ENCODE measurements at places on chromosomes 11 and 22.

- no peak for DNase-seq
Measured at GRCh38 chr22:21710156-21710555, 25.4 kb downstream of the YPEL1 start.

DNA sequence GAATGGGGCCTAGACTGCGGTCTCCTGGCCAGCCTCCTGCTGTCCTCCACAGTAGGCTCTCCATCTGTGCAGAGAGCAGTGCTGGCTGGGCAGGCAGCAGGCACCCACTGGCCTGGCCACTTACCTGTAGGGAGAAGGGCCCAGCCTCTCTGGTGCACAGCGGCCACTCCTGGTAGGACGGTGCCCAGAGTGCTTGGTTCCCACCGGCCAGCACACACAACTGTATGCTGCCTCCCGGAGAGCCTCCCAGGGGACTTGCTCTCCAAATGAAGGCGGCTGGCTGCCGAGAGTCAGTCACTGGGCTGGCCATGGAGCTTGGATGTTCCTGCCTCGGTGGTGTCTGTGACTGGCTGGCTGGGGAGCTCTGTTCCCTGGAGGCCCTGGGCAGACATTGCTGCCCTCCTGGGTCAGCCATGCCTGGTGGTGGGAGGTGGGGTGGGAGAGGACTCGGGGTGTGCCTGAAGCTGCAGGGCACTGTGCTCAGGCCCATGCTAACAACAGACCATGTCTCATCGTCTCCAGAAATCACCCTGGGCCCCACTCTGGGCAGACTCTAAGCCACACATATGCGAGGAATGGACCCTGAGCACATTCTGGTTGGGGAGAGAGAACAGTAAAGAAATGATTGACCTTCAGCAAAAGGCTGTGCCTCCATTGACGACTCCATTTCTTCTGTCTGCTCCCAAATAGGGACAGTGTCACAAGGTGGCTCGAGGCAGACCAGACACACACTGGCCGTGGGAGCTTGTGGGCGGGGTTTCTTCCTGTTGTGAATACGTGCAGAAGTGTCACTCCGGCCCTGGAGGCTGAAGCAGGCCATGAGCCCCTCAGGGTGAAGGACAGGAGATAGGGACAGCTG lies 350.8 kb downstream of the TBC1D22A start:
- DNase-seq = no peak

DNA sequence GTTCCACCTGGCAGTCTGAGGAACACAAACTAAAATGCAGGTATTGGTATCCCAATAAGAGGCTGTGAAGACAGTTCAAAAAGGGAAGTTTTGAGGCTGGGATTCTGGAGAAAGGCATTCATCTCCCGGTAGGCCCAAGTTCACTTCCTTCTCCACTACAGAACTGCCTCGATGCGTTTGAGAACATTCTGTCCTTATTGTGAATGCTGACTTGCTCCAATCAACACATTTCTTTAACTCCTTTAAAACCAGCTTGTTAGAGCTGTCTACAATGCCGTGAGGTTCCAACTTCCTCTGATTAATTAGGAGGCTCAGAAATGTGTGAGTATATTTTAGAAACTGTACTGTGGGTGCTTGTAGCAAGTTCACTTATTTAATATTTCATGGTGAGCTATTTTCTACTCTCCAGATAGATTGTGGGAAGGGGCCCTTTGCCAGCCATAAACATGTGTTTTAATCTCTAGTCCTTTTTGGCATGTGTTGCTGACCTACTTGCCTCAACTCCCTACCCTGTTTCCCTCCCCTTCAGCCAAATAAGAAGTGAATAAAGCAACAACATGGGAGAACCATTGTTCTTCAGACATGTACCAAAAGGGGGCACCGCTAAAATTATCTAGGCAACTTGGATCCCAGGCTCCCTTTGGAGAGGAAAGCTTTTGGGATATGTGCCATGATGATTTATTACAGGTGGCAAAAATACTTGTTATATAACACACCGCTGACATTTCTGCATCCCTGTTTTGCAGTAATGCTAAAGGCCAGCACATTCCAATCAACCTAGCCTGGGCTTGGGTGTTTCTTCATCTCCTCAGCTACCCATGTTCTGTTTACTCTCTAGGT lies 245.6 kb downstream of the BLID start:
- DNase-seq = no peak

DNA sequence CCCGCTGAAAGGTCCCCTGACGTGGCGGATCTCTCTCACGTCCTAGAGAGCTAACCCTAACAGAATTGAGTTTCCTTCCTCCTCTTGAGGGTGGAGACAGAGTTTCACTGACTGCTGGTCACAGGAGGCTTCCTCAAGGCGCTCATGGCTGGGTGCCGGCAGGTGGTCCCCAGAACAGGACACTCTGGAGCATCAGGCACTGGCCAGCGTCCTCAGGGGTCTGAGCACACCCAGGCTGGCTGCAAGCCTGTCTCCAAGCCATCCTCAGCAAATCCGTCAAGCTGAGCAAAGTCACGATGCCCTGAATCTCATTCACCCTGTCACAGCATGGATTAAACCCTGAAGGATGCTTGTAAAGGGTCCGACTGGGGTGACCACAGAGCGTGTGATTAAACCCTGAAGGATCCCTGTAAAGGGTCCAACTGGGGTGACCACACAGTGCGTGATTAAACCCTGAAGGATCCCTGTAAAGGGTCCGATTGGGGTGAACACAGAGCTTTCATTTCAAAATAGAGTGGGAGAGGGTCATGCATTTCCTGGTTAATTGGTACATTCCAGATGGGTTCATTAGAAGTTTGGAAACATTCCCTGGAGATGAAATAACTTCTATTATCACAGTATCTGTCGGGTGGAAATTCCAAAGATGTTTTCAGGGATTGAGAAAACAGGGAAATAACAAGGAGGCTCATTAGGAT lies 473.0 kb downstream of the BRD1 start:
- no peak for DNase-seq

- no peak for DNase-seq
Measured at GRCh38 chr11:17476317-17477083, at the start of gene ABCC8. Gene ABCC8 (minus strand): TSS chr11:17476845. CDS start chr11:17476776, 69 bp downstream.

DNA sequence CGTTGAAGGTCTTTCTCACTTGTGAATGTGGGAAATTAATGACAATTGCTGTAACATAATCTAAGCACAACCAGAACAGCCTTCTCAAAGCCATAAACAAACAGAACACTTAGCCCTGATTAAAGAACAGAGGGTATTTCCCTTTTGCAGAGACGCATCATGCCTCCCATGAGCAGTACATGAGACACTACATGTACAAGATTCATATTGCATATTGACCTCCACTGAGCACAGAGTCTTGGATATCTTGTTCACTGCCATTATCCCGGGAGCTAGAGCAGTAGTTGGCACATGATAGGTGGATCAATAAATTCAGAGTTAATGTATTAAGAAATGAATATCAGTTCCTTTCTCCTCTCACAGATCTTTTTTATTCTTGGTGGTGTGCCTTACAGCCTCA lies 1194.3 kb upstream of the TENM4 start:
- DNase-seq = no peak

GRCh38 chr11:43316451-43316850 lies 4.7 kb downstream of the API5 start:
- no peak for DNase-seq

Data from stimulated activated CD4-positive, alpha-beta T cell treated with anti-CD3 and anti-CD28 coated beads, Interleukin-4, amount 100 ng/mL, for 24 hours (primary cell).